Epithelial cell of proximal tubule (primary cell): ENCODE measurements at places on chromosomes 13 and 19. TPM values are rescaled to one million over a fixed set of nuclear protein-coding genes. Genes with fewer than 3 reads are reported as not detected.

Gene EFNB2
- 25.6 and 56.9 TPM in 2 replicates for total RNA-seq

Gene THSD1
- 10.2 and 19.2 TPM in 2 replicates for total RNA-seq

Gene FBN3
- 0.06 TPM in 1 of 2 replicates, not detected in the other for total RNA-seq

Gene TEX26
- not detected in 2 replicates for total RNA-seq

Gene OR10H4
- total RNA-seq, result not detected in 2 replicates

Gene PRTN3
- total RNA-seq, result not detected in 2 replicates

Gene MATK
- total RNA-seq, result 0.29 TPM in 1 of 2 replicates, not detected in the other

Gene C19orf81
- total RNA-seq, result 9.6 TPM in 1 of 2 replicates, not detected in the other

Gene FGF14
- total RNA-seq, result 0.06 TPM in 1 of 2 replicates, not detected in the other

Gene CFD
- 3.2 and 5.2 TPM in 2 replicates for total RNA-seq

Gene TMEM38A
- total RNA-seq, result 2.2 and 3.5 TPM in 2 replicates

Gene CATSPERD
- total RNA-seq, result 0.65 TPM in 1 of 2 replicates, not detected in the other

Gene POSTN
- total RNA-seq, result 0.07 and 0.52 TPM in 2 replicates

Gene MBD3L2
- not detected in 2 replicates for total RNA-seq

Gene ATP8A2
- total RNA-seq, result 2.2 and 3.2 TPM in 2 replicates

Gene GPALPP1
- total RNA-seq, result 19.4 and 19.8 TPM in 2 replicates

Gene FPR1
- total RNA-seq, result 0.22 TPM in 1 of 2 replicates, not detected in the other

Gene MBD3L3
- not detected in 2 replicates for total RNA-seq

Gene CD33
- total RNA-seq, result not detected in 2 replicates

Gene PRKCG
- total RNA-seq, result 1.3 TPM in 1 of 2 replicates, not detected in the other

Gene KASH5
- 0.06 TPM in 1 of 2 replicates, not detected in the other for total RNA-seq

Gene ZNF98
- 0.92 and 1.7 TPM in 2 replicates for total RNA-seq

Gene GPI
- total RNA-seq, result 286 and 453 TPM in 2 replicates

Gene TMPRSS9
- total RNA-seq, result not detected in 2 replicates

Gene SCEL
- 4.8 and 8.5 TPM in 2 replicates for total RNA-seq

Gene BEST2
- not detected in 2 replicates for total RNA-seq

Gene UTP14C
- total RNA-seq, result 5.0 and 9.0 TPM in 2 replicates

Gene UBE2L5
- total RNA-seq, result not detected in 2 replicates

Gene ZNF586
- total RNA-seq, result 6.7 and 6.9 TPM in 2 replicates

Gene DNAJC15
- total RNA-seq, result 24.0 and 37.5 TPM in 2 replicates

Gene HRC
- total RNA-seq, result not detected in 2 replicates

Gene SIGLEC5
- not detected in 2 replicates for total RNA-seq

Gene CEACAM21
- total RNA-seq, result not detected in 2 replicates

Gene ZNF835
- total RNA-seq, result 2.4 and 4.6 TPM in 2 replicates

Gene ODAD3
- total RNA-seq, result 0.40 TPM in 1 of 2 replicates, not detected in the other

Gene PAK4
- total RNA-seq, result 24.7 and 27.5 TPM in 2 replicates

Gene PRODH2
- total RNA-seq, result not detected in 2 replicates

Gene IZUMO1
- not detected in 2 replicates for total RNA-seq

Gene GPC5
- 0.07 TPM in 1 of 2 replicates, not detected in the other for total RNA-seq

Gene ZNF497
- 0.06 and 0.14 TPM in 2 replicates for total RNA-seq

Gene SHD
- total RNA-seq, result not detected in 2 replicates

Gene RAB3A
- 0.17 and 0.43 TPM in 2 replicates for total RNA-seq

Gene PGLYRP2
- not detected in 2 replicates for total RNA-seq

Gene GIPC3
- not detected in 2 replicates for total RNA-seq

Gene FREM2
- 1.0 and 3.7 TPM in 2 replicates for total RNA-seq

Gene ERICH6B
- total RNA-seq, result not detected in 2 replicates

Gene CDC16
- 20.0 and 27.9 TPM in 2 replicates for total RNA-seq

Gene SIGLEC10
- not detected in 2 replicates for total RNA-seq

Gene ZNF546
- 0.17 and 0.87 TPM in 2 replicates for total RNA-seq

Gene KLK3
- total RNA-seq, result not detected in 2 replicates

Gene NXNL1
- total RNA-seq, result not detected in 2 replicates

Gene CLASRP
- total RNA-seq, result 38.8 and 58.1 TPM in 2 replicates

Gene HCN2
- total RNA-seq, result 0.22 TPM in 1 of 2 replicates, not detected in the other

Gene CGB5
- total RNA-seq, result not detected in 2 replicates

Gene ADGRE3
- total RNA-seq, result not detected in 2 replicates

Gene LRG1
- total RNA-seq, result 0.35 TPM in 1 of 2 replicates, not detected in the other

Gene EMC10
- total RNA-seq, result 123 and 185 TPM in 2 replicates

Gene SRRM5
- 0.12 TPM in 1 of 2 replicates, not detected in the other for total RNA-seq
